ENCODE measurements at places on chromosomes 4 and X. TPM values are rescaled to one million over a fixed set of nuclear protein-coding genes. Genes with fewer than 3 reads are reported as not detected.

DNA sequence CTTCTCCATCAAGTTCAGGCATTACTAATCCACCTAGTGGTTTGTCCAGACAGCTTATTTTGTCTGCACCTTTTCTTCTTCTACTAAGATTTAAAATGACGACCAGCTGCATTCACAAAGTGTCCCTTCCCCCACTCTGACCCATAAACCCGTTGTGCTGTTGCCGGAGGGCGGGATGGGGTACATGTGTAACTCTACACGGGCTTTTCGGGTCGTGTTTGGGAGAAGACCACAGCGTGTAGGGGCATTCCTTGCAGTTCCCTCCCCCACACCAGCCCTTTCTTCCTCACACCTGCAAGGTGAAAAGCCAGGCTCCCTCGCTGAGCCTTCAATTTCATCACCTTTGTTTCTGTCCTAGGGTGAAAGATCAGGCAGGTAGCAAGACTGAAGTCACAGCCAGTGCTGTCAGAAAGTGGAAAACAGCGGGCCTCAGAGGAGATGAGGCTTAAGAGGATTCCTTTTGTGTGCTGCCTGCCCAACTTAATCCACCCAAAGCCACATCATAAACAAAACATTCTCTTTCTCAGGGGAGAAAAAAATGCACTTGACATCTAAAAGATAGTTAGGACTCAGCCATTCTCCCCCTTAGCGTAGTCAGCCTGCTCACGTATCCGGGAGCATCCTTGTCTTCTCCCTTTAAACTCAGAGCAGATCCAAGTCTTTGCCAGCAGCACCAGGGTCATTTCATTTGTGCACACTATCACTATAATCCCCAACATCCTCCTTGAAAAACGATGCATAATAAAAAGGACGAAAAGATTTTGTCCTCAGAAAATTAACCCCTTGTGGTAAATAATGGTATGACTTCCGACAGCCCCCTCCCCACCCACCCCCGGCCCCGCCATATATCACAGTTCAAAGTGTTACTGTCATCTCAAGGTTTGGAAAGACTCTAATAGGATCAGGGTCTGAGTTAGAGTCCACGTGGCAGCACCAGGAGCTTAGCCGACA lies 599.0 kb downstream of the RAB28 start:
- no peak for DNase-seq

GRCh38 chr4:6938237-6938636 lies 28.6 kb downstream of the TBC1D14 start:
- peak; percentile 45 for DNase-seq

GRCh38 chr4:113080050-113080449 lies 30.6 kb downstream of the ANK2 start:
- no peak for DNase-seq

GRCh38 chr4:122917731-122918130 lies 4.7 kb downstream of the NUDT6 start:
- DNase-seq = no peak

RHOXF1 gene
- 0.38 TPM for total RNA-seq

PPP1R2C gene
- total RNA-seq = not detected

Measured in heart right ventricle (tissue), 16 donors.